Cortex of kidney (tissue), 1 donor: ENCODE measurements at places on chromosomes 2 and 18.

DNA sequence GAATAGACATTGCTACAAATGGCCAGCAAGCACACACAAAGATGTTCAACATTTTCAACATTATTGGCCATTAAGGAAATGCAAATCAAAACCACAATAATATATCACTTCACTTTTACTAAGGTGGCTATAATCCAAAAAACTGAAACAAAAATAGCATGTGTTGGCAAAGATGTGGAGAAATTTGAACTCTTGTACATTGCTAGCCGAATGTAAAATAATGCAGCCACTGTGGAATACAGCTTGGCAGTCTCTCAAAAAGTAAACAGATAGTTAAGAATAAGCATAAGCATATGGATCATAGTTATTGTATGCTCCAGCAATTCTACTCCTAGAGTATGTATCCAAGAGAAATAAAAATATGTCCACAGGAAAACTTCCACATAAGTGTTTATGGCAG, 192.5 kb downstream of the EN1 start:
- no peak for DNase-seq

DNA sequence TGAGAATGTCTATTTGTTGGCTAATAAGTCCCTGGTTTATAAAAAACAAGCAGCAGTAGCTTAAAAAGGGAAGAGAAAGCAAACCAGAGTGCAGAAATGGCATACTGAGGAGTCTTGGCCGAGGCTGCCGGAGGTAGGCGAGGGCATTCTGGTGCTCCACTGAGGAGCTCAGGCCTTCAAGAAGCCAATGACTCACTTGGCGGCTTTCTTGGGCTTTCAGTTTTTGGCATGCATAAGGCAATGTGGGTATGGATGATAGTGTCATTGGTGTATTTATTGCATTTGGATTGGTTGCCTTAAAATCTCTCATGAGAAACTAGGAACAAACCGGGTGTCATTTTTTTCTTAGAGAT, 119.6 kb upstream of the ARL5A start:
- DNase-seq = no peak

DNA sequence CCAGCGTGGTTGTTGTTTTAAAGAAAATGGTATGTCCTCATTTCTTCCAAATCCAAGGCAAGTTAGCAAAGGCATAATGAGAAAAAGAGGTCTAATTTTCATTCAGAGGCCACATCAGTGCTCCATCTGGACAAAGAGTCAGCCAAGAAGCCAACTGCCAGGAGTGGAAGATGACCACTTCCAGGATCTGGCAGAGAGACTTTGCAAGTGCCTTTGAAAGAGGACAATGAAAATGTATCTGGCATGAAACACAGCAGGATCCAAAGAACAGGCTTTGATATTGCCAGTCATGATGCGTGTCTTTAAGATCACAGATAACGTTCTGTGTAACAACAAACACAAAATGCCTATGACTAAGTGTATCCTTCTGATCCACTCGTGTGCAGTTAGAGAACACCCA, 82.8 kb downstream of the AFF3 start:
- DNase-seq = no peak

DNA sequence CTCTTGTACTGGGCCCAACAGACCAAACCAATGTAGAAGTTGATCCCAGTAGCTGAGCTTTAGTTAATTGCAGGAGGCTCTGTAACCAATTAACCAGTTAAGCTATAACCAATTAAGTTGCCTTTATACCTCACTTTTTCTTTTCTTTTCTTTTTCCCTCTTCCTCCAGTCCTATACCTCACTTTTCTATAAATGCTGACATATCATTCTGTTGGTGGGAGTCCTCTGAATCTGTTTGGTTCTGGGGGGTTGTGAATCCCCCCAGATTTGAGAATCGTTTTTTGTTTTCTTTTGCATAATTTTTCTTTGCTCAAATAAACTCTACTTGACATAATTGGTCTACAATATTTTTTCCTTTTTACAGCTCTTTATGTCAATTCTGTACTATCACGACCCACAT, 38.1 kb upstream of the ACMSD start:
- DNase-seq = no peak

GRCh38 chr2:109218792-109219126, 89.8 kb downstream of the SH3RF3 start:
- DNase-seq = no peak
